Panc1 (cell line): ENCODE measurements at places on chromosomes 2 and 18. TPM values are rescaled to one million over a fixed set of nuclear protein-coding genes. Genes with fewer than 3 reads are reported as not detected.

DNA sequence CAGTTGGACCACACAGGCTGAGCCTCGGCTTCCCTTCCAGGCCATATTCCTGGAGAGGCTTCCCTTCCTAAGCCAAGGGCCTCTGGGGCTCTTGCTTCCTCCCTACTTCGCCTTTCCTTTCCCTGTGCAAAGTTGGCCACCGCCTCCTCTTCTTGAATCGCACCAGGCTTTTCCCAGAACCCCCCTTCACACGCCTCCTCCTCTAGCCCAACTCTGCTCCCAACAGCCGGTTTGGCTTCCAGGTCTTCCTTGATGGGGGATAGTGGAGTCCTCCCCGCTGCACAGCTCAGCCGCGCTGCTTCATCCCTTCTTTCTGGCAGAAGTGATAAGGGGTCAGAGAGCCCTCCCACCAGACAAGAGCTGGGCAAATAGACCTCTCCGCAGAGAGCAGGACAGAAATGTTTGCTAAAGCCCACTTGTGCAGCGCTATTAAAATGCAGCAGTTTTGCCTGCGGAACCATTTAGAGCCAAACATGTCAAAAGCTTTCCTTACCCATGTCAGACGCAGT, 56.4 kb downstream of the SNORC start:
- DNase-seq, result no peak

GRCh38 chr2:207282916-207283315, 117.2 kb upstream of the KLF7 start:
- DNase-seq, result no peak

GRCh38 chr2:62686012-62686685, 19.4 kb upstream of the EHBP1 start:
- no peak for DNase-seq

DNA sequence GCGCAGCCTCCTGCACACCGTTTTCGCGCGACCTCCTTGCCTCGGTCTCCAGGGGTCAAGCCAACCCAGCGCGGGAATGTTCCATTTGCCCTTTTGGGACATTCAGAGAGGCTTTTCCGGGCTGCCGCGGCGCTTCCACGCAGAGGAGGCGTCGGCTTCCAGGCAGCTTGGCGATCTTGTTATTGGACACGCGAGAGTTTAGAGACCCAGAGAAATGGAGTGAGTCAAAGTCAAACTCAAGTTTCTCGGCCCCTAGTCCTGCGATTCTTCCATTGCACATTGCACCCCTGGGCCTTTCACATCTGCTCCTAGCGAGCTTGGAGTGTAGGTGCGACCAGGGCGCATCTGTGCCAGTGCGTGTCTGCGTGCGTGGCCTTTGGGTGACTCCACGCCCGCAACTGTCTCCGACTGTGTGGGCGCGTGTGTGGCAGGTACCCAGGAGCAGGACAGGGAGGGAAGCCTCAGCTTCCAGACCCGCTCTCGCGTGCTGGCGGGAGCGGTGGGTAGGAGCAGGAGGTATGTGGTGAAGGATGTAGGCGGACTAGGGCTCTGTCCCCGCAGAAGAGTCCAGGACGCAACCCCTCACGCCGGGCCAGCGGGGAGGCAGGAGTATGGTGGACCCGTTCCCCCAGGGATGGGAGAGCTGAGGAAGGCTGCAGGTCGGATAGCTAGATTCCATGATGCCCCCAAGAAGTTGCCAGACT, 13.5 kb downstream of the SIX3 start:
- no peak for DNase-seq

GRCh38 chr2:237437566-237437965, 23.6 kb upstream of the COL6A3 start:
- no peak for DNase-seq

DNA sequence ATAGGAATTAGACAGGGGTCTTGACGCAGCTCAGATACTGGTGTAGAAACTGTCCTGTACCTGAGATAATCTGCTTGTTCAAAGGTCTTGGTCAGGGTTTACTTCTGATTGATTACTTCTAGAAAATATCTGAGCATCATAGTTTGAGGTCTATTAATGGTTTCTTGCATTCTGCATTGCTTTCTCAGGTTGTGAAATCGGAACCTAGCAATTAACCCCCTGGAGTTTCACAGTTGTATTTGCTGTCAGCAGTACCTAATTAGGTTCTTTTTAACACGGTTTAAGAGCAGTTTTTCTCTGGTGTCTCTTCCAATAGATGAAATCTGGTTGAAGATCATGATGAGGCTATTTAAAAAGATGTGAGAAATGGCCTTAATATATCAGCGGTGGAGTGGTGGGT, 428.6 kb upstream of the SYT4 start:
- DNase-seq, result no peak

DNA sequence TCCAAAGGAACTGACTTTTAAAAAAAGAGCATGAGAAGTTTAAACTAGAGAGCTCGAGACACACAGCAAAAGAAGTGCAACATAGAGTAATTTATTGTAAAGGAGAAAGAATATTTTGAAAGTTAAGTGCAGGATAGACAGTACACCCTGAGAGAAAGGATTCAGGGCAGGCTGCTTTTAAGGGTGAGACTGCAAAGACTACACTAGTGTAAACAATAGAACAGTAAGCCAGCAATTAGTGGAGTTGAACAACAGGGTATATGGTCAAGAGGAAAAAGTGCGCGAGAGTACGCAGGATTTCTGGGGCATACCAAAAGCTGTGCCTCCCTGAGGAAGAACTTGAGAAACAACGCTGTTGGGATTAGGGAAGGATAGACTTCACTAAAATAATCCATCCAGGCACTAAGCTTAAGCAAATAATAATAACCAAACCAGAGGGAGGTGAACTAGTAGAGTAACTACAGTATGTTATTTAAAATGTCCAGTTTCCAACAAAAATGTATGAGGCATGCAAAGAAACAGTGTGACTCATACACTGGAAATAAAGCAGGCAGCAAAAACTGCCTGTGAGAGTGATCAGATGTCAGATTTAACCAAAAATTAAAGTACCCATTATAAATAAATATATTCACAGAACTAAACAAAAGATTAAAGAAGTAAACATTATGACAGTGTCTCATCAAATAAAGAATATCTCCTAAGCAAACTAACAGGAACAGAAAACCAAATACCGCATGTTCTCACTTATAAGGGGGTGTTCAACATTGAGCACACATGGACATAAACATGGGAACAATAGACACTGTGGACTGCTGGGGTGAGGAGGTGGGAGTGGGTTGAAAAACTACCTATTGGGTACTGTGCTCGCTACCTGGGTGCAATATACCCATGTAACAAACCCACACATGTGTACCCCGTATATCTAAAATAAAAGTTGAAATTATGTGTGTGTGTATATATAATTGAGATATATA, 40.5 kb upstream of the EMILIN2 start:
- DNase-seq, result no peak

The PKDCC gene
- 14.8 TPM for total RNA-seq

The STAT4 gene
- total RNA-seq, result 0.05 TPM

The KCNJ3 gene
- 0.21 TPM for total RNA-seq

The FAM124B gene
- total RNA-seq, result 0.08 TPM
